ENCODE measurements at places on chromosomes 6 and 20. TPM values are rescaled to one million over a fixed set of nuclear protein-coding genes. Genes with fewer than 3 reads are reported as not detected.
A peak's percentile ranks its signal among the peaks of the same experiment; 100 is the strongest.

GRCh38 chr20:6083926-6084325, 30.1 kb upstream of the LRRN4 start:
- no peak for DNase-seq

GRCh38 chr6:133456439-133456838, 215.3 kb downstream of the EYA4 start:
- DNase-seq = no peak

GRCh38 chr6:11163932-11164331, 52.4 kb upstream of the ERVFRD-1 start:
- no peak for DNase-seq

GRCh38 chr6:127841811-127842210, 59.0 kb downstream of the THEMIS start:
- no peak for DNase-seq

DNA sequence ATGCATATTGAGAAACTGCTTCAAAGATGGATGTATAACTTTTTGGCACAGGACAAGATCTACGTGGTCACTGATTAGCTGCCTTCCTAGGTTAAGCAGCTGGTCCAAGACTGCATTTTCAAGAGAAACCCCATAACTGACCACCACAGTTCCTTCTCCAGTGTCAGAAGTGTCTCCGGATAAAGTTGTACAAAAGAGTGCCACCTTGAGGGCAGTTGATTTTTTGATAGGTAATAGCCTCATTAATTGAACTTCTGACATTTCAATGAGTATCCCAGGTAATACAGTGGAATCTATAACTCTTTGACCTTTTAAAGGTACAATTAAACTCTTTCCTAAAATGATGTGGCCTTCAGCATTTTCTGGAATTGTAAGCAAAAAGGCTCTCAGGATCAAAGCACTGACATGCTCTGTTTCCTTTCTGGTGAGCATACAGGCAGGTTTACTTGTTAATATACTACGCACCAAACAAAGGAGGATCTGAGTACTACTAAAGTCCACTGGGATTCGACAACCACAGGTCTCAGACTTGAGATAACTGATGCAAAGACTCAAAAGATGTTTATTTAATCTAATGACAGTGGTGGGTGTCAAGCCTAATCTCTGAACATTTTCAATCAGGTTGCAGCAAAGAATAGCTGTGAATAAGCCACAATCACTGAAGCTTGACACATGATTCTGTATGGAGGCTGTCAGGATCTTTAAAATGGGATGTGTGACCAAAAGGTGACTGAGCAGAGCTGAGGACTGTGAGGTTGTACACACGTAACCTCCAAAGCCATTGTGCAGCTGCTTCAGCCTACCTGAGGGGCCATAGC, 21.2 kb downstream of the MKKS start:
- no peak for DNase-seq

DNA sequence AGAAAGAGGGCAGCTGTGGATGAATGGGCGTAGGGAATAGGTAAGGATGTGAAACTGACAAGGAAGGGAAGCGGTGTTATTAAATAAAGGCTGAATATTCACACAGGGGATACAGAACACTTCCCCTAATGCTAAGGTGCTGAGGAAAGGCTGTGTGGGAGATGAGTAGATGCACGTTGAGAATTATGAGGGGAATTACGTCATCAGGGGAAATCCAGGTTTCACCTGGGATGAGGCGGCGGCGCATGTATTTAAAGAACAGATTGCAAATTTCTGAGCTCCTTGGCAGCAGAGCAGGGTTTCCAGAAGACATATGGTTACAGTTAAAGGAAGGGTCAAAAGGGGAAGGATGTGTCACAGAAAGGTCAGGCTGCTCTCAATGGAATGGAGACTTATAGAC, 28.7 kb upstream of the EDN1 start:
- DNase-seq = no peak

DNA sequence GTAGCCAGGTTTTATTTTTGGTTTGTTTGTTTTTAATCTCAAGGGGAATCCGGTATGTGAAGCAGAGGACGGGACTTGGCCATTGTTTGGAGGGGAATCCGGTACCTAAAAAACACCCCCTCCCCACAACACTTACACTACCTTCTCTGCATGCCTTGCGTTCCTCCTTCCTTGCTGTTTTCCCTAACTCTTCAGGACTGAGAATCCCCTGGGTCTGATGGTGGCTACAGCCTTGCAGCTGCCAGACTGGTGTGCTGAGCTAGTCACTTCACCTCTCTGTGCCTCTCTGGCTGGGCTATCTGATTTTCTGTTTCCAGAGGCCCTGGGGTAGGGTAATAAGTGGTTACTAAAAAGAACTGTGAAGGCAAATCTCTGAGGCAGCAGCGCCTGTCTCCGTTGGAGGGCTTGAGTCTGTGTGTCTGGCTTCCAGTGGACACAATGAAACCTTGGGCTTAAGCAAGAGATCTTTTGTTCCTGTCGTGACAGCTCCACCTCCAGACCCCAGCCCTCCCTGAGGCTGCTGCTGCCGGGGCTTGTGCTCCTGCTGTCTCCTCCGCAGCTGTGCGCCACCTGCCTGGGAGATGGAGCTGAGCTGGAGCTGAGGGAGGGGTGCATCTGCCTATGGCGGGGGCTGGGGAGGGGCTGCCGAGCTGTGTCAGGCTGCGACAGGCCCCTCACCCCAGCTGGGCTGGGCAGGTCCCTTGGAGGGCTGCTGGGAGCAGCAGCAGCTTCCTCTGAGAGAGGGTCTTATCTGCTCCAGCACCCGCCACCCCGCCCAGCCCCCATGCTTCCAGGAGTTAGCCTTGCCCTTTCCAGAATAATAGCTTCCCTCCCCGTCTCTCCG, 65.8 kb upstream of the CCDC167 start:
- peak; percentile 55 for DNase-seq

DNA sequence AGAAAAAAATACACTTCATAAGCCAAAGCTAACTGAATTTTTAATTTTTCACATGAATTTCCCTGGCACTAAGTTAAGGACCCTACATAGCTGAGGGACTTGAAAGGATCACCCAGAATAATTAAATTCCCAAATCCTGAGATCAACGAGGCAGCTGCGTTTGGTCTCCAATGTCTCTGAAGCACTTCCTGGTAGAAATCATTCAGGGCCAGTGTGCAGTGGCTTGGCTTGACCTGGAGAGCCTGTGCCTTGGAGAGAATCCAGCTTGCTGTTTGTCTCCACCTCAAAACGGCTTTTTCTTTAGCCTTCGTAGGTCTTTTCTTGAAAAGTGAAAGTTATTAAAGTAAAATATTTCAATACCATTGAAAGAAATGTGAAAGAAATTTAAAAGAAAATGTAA, 92.4 kb downstream of the SMOC2 start:
- DNase-seq = no peak

DNA sequence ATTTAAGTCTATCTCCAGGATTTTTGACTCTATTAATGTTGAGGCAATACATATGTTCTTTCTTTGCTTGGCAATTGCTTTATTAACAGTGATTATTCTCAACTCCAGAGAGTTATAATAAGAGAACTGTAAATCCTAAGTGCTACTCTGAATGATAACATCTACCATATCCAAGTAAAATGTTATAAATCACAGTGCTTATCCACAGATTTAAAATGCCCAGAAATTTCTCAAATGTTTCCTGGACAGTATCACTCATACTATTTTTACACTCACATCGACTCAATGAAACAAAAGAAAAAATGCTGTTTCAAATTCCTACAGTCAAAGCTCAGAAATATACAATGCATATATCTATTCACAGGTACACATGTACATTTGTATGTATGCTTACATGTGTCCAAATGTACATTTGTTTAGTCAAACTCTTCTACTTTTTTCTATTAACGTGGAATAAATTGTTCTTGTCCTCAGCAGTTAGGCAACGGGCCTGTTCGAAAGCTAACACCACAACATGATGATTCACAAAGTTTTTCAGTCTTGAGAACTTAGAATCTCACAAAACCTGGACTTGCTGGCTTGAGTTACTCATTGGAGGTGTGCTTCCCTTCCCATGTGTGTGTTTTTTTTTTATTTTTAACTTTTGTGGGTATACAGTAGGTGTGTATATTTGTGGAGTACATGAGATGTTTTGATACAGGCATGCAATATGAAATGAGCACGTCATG, 193.0 kb downstream of the GJA10 start:
- DNase-seq = no peak

GRCh38 chr6:113585246-113585645, 271.9 kb upstream of the MARCKS start:
- no peak for DNase-seq

DNA sequence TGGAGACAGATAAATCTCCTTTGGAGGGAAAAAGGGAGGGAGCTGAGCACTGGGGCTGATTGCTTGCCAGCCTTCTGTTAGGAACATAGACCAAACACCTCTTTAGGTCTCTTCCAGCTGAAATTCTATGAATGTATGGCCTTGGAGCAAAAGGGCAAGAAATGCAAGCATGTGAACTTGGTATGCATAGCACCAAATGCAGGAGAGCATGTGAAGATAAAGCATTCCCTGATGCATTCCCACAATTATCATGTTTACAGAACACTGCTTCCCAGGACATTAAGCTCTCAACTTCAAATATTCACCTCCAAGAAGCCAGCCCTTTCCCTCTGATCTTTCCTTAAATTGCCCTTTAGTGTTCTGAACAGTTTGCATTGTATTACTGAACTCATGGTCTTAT, 15.6 kb downstream of the RIPOR2 start:
- no peak for DNase-seq

- DNase-seq = peak; percentile 54
Measured at GRCh38 chr6:116016846-116017545, 43.7 kb downstream of the FRK start.

DNA sequence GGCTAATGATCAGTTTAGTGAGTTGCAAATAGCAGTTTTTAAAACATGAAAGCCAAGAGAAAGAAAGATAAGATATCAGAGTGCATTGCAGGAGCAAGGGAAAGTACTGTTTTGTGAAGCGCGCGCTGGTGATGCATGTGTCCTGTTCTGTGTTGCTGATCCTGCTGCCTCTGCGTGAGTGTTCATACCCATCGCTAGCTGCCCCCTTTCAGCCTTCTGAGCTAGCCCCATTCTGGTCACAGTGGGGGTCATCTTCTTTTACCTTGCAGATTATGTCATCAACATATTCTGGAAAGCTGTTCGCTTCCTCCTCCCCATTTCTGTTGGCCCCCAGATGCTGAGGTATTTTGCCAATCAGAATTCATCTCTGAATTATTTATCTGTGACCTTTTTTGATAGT, 1.9 kb downstream of the MRAP2 start:
- no peak for DNase-seq

GRCh38 chr20:33621717-33622400, 40.3 kb upstream of the C20orf144 start:
- no peak for DNase-seq

GRCh38 chr6:56727097-56727850, 84.6 kb upstream of the DST start:
- no peak for DNase-seq

GRCh38 chr6:26476896-26477295, 19.1 kb downstream of the BTN2A1 start:
- DNase-seq = no peak

GRCh38 chr6:114556846-114557488, 214.1 kb upstream of the HS3ST5 start:
- DNase-seq = no peak

GRCh38 chr20:32920066-32920465, 61.3 kb downstream of the EFCAB8 start:
- no peak for DNase-seq

DNA sequence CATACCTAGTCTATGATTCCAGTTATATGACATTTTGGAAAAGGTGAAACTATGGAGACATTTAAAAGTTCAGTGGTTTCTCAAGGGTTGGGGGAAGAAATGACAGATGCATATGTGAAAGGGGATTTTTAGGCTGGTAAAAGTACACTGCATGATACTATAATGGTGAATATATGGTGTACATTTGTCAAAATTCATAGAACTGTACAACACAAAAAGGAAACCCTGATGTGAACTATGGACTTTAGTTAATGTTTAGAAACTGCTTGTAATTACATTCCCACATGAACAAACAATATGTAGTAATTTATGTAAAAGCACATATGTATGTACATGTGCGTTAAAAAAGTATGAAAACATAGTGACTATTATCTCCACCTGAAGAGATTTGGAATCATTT, 907.3 kb upstream of the CITED2 start:
- DNase-seq = no peak

- DNase-seq = no peak
Measured at GRCh38 chr20:38779247-38780097, 26.0 kb upstream of the PPP1R16B start.

- no peak for DNase-seq
Measured at GRCh38 chr20:10375191-10375590, 58.8 kb downstream of the MKKS start.

GRCh38 chr6:89503641-89504040, 70.7 kb downstream of the ANKRD6 start:
- DNase-seq = no peak

DNA sequence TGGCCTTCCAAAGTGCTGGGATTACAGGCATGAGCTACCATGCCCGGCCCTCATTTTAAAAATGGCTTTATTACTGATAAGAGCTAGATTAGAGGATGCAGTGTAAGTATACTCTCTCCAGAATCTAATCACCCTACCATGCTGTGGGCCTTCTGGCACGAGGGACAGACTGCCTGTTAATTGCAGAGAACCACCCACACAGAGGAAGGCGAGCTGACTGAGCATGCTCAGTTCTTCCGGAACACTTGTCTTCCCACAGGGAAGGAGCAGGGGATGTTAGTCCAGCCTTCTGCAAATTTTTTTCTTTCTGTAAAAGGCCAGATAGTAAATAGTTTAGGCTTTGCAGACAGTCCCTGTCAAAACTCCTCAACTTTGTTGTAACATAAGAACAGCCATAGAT, 48.9 kb downstream of the ALDH5A1 start:
- DNase-seq = no peak

DNA sequence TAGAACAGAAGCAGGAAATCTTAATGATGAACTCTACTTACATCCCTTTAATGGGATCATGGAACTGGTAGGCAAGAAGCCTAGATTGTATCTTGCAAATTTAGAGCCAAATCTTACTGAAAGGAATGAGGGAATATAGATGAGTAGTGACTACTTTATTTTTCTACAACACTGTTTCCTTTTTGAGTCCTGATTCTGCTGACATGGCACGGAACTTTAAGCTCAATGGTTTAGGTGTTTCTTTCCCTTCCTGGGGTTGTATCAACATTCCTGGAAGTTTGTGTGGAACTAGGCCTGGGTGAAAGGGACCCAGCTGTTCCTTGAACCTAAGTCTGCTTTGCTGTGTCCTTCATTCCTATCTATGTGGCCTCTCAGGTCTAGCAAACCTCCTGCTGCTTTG, 705.3 kb upstream of the FLRT3 start:
- no peak for DNase-seq

GRCh38 chr6:56796196-56796532, 153.5 kb upstream of the DST start:
- DNase-seq = no peak

SNAP25 gene
- total RNA-seq = 9.0 TPM

FOXS1 gene
- 2.0 TPM for total RNA-seq

COMMD7 gene
- 44.8 TPM for total RNA-seq

PLN gene
- 1,090 TPM for total RNA-seq

HLA-DQA2 gene
- 2.8 TPM for total RNA-seq

RIPOR3 gene
- 2.4 TPM for total RNA-seq

RBPJL gene
- not detected for total RNA-seq

CGA gene
- not detected for total RNA-seq

IL20RA gene
- 2.1 TPM for total RNA-seq

Data from right cardiac atrium (tissue), 5 donors.